ENCODE measurements at places on chromosomes 7 and 10.

DNA sequence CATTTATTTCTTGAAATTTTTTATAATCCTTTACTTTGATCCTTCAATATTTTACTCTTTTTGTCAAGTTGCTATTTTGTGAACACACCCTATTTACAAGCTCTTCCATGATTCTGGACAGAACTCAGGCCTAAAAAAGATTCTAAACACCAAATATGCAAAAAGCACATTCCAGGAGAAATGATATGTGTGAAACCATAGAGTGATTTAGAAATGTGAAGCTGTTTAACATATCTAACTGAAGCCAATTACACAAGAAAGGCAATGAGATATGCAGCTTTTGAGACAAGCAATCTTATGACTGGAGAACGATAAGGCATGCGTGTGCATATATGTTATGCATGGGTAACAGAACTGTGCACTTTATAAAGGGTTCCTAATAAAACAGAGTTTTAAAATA lies 243.0 kb downstream of the CACNA2D1 start:
- DNase-seq = no peak

DNA sequence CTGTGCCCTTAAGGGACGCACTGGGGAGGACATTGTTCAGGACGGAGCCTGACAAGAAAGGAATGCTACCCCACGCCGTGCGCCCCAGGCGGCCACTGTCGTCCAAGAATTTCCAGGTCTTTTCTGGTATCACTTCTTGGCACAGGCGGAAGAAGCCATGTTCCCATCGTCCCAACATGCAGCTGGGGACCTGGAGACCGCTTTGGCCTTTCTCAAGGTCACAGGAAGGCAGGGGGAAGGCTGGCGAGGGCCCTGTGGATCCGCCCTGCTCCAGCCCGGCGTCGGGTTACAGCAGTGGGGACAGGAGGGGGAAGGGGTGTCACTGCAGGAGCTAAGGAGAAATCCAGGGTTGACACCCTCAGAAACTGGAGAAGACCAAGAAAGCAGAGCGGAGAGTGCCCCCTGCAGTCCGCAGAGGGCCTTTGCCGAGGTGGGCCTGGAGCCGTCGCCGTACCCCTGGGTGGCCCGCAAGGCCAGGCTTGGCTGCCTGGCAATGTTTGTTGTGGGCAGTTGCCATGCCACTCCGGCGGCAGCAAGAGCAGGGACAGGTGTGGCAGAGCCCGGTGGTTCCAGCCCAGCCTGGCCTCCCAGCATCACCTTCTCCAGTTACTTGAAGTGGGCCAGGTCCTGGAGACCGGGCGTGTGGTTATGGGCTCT lies 104.1 kb downstream of the LHPP start:
- no peak for DNase-seq

DNA sequence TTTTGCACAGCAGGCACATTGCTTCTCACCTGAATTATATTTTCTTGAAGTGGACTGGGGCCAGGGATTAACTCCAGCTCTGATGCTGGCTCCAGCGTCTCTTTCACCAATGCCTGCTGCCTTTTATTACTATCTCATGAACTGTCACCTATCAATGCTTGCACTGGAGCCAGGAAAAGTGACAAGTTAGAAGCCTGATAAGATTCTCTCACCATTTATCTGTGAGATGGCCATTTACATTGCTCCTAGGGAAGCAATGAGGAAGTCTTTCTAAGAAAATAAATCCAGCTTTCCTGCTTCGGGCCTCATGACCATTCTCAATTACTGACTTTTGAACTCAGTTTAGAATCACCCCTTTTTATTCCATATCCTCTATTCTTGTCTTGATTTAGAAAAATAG lies 48.5 kb upstream of the LRRTM3 start:
- DNase-seq = no peak

- DNase-seq = no peak
These were observed 1.1 kb downstream of the FAM133B start for GRCh38 chr7:92589056-92589455.

DNA sequence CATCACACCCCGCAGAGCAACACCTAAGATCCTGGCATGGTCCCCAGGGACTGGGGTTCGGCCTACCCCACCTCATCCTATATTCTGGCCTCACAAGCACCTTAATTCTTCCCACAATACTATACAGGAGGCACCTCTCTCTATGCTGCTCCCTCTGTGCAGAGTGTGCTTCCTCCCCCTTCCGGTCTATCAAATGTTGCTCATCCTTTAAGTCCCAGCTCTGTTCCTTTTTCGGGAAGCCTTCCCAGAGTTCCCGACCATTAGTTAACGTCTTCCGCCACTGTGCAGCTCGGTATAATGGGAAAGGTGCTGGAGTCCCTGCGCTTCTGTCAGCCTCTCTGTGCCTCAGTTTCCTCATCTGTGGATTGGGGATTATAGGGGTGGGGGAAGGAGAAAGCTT lies 21.8 kb downstream of the PALD1 start:
- DNase-seq = no peak

DNA sequence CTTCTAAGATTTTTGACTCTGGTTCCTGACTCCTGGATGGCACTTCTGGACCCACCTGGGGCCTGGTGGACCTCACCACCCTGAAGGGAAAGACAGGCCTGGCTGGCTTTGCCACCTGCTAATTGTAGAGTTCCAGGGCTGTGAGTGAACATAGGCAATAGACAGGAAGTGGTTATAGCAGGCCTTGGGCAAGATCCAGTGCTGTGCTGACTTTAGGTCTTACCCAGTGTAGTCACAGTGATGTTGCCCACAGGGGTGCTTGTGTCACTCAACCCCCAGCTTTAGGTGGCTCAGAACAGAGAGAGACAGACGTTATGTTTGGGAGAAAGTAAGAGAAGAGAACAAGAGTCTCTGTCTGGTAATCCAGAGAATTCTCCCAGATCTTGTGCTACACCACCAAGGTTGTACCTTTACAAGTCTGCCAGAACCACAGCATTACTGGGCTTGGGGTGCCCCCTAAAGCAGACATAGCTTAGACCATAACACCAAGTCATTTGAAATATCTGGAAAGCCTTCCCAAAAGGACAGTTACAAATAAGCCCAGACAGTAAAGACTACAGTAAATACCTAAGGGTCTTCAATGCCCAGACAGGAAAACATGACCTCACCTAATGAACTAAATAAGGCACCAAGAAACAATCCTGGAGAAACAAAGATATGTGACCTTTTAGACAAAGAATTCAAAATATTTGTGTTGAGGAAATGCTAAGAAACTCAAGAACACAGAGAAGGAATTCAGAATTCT lies 303.4 kb downstream of the PCLO start:
- no peak for DNase-seq

DNA sequence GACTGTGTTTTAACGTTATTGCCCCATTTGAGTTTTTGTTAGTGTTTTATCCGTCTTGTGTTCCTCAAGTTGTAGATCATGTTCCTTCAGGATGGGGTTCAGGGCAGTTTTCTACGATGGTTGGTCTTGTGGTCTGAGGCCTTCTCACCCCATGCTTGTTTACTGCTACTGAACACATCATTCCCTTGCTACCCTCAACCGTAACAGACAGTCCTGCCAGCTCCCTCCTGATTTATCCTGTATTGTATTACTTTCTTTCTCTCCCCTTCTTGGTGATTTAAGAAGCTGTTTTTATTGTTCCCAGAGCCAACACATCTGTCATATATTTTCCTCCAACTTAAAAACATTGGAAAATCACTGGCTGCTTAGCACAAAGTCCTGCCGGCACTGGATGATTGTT lies 719.8 kb downstream of the INHBA start:
- no peak for DNase-seq

DNA sequence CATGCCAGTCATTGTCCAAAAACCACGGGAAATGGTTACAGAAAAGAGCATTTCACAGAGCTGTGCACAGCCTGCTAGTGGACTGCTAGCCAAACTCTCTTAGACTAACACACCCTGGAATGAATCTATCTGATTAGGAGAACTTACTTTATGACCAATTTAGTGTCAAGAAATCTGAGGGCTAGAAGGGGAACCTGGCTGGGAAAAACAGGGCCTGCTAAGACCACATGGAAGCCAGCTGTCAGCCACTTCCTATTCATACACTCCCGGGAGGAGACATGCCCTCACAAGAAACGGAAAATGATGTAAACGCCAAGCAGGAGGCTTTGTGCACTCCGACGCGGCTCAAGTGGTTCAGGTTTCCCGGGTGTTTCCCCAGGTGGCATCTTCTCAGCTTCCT lies 54.8 kb downstream of the MPP7 start:
- DNase-seq = no peak

DNA sequence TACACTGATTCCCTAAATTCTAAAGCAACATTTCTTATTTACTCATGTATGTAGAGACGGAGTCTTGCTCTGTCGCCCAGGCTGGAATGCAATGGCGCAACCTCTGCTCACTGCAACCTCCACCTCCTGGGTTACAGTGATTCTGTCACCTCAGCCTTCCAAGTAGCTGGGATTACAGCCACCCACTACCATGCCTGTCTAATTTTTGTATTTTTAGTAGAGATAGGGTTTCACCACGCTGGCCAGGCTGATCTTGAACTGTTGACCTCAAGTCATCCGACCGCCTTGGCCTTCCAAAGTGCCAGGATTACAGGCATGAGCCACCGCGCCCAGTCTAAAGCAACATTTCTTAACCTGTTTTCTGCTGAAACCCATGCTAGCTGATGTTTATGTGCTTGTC lies 227.6 kb upstream of the PLXDC2 start:
- DNase-seq = no peak

DNA sequence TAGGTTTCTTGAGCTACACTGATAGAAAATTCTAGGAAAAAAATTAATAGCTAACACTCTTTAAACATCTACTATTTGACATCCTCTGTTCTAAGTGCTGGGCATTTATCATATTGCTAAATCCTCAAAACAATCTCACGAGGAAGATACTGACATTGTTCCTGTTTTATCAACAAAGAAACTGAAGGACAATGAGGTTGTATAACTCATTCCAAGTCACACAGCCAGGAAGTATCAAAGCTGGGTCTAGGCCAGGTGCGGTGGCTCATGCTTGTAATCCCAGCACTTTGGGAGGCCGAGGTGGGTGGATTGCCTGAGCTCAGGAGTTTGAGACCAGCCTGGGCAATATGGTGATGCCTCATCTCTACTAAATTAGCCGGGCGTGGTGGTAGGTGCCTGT lies 51.6 kb upstream of the IL6 start:
- no peak for DNase-seq

GRCh38 chr10:123501148-123501547 lies 165.0 kb upstream of the GPR26 start:
- DNase-seq = no peak

DNA sequence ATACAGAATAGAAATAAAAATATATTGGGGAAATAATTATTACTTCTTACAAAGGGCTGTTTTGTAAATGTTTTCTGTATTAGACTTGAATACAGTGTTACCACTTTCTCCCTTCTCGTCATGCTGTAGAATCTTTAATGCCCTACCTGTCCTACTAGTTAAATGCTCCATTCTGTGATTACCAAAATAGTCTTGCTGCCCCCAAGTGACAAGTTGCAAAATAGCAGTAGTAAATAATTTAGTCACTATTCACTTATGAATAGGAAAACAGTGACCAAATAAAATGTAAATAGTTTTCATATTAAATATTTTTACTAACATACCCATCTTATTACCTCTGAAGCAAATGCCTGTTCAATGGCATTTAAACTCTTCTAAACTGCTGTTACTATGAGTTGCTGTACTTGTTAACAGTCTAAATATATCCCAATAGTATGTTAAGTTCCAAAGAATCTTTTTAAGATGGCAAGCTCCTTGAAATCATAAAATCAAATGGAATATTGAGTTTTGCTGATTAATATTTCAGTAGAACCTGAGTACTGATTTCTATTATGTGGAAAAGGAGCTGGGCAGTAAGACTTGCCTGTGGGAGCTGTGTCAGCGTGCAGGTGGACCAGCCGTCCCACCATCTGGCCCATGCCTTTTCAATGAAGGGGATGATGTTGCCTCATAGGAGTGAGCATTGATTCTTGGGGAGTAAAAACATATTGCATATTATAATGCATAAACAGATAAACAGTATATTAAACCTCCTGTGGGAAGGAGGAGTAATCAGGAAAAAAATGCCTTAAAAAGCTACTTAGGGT lies 18.1 kb upstream of the OIT3 start:
- no peak for DNase-seq

DNA sequence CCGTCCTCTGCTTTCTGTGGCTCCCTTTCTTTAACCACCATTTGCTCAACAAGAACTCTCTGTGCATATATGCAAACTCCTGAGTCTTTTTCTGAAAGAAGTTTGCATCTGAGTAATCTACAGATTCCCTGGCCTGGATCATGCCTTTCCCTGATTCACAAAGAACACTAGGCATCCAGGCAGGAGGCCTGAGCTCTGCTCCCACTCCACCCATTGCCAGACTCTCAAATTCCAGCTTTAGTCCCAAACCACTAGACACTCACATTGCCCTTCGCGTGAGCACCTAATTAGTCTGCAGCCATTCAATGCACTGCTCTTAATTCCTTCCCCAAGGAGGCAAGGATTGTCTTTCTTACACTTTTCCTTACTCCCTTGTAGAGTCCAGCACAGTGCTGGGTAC lies 60.9 kb downstream of the ABCC2 start:
- DNase-seq = no peak

DNA sequence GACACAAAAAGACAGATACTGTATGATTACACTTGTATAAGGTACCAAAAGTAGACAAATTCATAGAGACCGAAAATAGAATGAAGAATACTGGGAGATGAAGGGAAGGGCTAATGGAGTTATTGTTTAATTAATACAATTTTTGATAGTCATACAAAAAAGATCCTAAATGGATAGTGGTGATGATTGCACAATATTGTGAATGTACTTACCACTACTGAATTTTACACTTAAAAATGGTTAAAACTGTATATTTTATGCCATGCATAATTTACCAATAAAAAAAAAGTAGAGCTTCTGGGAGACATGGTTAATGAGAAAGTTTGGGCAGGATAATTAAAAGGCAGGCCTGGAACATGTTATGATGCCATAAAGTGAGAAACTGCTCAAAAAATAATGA lies 119.0 kb downstream of the ZPBP start:
- no peak for DNase-seq

DNA sequence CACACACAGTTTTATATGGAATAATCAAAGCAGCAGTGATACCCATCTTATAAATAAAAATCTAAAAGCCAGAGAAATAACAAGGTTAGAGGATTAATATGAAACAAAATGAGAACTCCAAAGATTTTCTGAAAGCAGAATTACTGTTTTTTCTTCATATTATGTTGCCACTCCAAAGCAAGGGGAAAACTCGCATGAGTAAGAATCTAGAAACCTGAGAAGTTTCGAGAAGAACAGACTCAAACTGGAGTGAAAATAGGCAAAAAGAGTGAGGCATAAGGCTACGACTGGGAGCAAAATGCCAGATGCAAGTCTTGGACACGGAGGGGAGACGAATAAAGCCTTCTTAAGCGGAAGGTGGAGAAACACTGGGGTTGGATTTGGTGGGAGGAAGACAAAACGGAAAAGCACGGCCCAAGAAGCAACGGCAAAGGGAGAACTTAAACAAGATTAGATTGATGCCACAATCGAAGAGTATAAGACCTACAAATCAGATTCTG lies 923 bp downstream of the TNPO3 start:
- no peak for DNase-seq

- DNase-seq = no peak
These were observed 49.1 kb downstream of the ATXN7L1 start for GRCh38 chr7:105827151-105827875.

GRCh38 chr10:98916526-98917125 lies 319.0 kb downstream of the HPSE2 start:
- DNase-seq = no peak
